Endothelial cell (in vitro differentiated cells): ENCODE measurements at places on chromosomes 1 and 21.

GRCh38 chr1:218266356-218266755 lies 18.7 kb upstream of the RRP15 start:
- no peak for DNase-seq

GRCh38 chr1:78619032-78619431 lies 1.2 kb upstream of the IFI44L start:
- no peak for DNase-seq

GRCh38 chr1:240878631-240879030 lies 266.7 kb upstream of the GREM2 start:
- DNase-seq = no peak

GRCh38 chr1:197774466-197775281 lies 606 bp downstream of the DENND1B start:
- peak; percentile 54 for DNase-seq
